ENCODE measurements at places on chromosomes 12 and 14. TPM values are rescaled to one million over a fixed set of nuclear protein-coding genes. Genes with fewer than 3 reads are reported as not detected.

The DGLUCY gene
- total RNA-seq: 99.4 TPM

The KLC1 gene
- 216 TPM for total RNA-seq

The GLIPR1L1 gene
- total RNA-seq: not detected

The TMX1 gene
- total RNA-seq: 21.2 TPM

DNA sequence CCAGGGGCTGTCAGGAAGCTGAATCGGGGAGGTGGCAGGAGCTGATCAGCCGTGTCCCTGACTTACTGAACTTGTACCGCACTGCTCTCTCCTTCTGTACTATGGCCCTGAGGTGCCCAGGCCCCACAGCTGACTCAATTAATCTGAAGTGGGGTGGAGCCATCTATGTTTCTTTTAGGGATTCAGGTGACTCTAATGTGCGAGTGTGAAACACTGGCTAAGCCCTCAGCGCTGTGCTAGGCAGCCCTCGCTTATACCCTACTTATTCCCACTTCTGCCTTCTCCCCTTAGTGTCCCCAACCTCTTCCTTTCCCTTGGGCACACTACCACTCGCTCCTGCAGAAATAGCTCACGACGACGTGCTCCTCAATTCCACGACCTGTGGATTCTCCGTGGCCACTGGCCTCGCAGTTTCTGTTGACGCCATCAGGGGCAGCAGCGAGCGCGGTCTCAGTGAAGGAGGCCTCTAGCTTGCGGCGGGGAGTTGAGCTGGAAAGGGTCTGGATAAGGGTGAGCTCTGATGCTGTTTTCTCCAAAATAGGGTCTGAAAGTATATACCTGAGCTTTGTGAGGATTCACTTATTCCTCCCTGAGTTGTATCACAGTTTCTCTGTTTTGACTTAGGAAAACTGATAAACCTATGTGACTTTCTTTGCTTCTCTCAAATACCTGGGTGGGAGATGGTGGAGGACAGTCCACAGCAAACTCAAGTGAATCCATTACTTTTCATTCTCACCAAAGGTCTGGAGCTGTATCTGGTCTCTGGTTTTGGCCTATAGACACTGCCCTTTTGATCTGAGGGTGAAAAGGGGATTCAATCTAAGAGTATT, 167.6 kb downstream of the SLC41A2 start:
- DNase-seq: peak; percentile 67

DNA sequence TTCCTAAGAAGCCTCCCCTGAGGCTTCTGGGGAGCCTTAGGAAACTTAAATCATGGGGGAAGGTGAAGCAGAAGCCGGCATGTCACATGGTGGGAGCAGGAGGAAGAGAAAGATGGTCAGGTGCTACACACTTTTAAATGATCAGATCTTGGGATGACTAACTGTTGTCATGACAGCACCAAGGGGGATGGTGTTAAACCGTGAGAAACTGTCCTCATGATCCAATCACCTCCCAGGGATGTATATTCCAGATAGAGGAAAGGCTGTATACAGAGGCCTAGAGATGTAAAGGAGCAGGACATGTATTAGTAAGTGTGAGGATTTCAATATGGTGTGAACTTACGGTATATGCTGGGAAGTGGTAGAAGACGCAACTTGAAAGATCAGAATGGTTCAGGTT, 121.1 kb downstream of the CAND1 start:
- DNase-seq: no peak

DNA sequence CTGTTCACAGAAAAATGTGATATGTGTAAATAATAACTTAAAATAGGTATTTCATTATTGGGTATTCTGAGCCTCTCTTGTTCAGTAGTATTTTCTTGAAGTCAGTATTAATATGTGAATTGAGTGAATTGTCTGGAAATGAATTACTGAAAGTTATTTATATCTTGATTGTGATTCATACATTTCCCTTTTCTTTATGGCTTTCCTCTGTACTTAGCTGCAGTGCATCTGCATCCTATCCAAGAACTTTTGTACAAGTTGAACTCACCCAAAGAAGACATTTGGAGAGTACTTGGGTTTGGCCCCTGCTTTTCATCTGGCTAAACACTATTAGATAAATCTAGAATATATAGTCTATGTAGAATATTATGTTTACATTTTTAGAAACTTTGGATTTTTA, 326.0 kb downstream of the RAD51B start:
- DNase-seq: no peak

DNA sequence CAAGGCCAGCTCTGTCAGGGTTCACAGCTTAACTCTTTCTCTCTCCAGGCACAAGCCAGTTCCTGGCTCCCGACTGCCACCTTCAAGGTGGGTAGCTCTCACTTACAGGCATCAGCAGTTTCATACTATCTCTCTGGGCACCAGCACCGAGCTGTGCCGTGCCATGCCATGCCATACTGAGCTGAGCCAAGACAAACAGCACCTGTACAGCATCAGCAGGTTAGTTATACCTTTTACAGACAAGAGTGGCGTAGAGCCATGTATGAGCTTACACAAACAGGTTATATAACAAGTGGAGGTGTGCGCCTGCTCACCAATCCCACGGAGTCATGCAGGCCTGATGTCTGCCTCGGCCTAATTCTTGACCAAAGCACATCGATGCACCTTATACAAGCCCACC, 1098.7 kb downstream of the AACS start:
- no peak for DNase-seq

DNA sequence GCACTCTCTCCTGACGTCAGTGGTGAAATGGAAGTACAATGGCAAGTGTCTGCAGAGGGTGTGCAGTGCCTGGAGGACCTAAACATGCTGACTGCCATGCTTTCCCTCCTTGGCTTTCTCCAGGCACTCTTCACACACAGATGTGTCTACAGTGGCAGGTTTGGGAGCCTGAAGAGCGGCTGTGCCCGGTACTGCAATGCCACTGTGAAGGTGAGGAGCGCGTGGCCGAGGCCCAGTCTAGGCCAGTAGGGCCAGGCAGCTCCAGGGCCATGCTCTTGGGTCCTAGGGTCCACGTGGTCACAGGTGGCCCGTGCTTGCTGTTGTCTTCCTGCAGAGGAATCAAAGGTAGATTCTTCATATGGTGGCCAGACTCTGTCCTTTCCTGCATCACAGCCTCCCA, 81.4 kb downstream of the STAB2 start:
- no peak for DNase-seq

DNA sequence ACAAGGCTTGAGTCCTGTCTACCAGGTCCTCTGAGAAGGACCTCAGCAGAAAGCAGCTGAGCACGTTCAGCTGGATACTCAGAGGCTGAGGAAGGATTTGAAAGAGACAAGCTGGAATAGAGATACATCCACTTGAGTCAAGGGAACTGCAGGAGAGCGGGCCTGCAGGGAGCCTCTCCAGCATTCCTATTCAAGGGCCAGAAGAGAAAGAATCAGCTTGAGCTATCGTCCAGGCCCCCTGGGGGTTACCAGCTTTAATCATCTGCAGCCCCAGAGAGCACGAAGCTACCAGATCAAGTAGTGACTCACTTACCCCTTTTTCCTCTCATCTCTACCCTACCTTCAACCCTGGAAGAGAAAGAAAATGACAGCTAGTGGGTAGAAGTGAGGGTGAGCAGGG, 80.9 kb downstream of the NDUFA12 start:
- DNase-seq: no peak

- DNase-seq: no peak
Observed at GRCh38 chr12:71948390-71948789, 9.7 kb downstream of the TPH2 start.

GRCh38 chr14:75876530-75876929, 105.3 kb downstream of the TGFB3 start:
- DNase-seq: no peak

- no peak for DNase-seq
Observed at GRCh38 chr14:67133595-67134441, 55.4 kb upstream of the GARIN2 start.

DNA sequence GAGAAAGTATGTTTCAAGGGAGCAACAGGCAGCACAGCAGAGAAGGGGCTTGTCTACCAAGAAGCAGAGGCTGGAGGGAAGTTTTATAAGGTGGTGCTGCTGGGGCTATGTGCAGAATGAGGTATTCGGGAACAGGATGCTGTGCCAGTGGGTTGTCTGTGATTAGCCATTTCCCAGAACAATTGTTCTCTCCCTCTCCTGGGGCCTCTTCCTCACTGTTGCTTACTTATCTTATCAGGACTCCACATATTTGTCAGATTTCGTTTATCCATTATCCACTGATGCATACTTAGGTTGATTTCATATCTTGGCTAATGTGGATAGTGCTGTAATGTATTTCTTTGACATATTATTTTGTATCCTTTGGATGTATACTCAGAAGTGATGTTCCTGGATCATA, 195.1 kb upstream of the RTL1 start:
- no peak for DNase-seq

DNA sequence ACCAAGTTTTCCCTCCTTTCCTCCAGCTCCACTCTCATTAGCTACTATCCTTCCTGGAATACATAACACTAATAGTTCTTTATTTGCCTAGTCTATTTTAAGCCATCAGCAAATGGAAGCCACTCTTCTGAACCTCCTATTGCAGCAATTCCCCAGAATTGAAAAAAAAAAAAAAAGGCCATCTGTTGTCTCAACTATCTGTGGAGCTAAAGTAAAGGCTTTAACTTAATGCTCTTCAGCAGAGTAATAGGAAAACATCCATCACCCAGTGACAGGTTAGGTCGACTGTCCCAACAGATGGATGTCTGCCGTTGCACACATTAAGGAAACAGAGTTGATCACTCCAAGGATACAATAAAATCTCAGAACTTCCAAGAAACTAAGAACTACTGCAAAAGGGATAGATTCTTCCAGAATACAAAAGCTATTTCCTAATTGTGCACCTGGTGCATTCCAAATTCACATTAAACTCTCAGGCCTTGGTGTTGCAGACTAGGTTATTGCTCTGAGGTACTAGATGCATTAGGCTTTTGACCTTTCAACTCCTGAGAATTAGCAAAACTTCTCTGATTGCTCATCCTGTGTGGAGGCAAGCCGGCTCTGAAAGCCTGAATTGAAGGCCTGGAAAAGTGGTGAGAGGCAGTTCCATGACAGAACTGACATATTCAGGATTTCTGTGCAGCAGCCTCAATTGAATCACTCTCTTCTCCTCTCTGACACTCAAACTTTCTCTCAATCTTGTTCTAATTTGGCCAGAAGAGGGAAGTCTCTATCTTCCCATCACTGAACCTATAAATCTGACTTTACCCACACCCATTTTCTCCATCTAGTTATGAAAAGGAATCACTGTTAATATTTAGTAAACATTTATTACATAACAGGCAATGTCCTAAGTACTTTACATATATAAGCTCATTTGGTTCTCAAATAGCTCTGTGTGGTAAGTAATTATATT, 238.4 kb upstream of the HMGA2 start:
- no peak for DNase-seq

DNA sequence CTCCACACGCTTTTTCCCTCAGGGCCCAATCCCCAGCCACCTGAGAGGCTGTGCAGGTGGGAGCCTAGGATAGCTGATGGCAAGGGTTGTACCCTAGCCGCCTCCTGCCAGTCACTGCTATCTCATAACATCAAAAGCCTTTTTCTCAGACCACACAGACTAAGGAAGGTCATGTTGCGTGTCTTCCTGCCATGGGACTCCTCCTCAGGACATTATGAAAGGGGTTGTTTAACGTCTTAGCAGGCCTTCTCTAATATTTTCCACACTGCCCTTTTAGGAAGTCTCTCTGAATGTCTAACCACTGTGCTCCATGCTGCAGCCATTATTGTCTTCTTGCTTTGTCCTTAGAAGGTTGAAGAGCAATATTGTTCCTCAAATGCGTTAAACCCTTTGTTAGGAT, 7.6 kb upstream of the SMUG1 start:
- no peak for DNase-seq

DNA sequence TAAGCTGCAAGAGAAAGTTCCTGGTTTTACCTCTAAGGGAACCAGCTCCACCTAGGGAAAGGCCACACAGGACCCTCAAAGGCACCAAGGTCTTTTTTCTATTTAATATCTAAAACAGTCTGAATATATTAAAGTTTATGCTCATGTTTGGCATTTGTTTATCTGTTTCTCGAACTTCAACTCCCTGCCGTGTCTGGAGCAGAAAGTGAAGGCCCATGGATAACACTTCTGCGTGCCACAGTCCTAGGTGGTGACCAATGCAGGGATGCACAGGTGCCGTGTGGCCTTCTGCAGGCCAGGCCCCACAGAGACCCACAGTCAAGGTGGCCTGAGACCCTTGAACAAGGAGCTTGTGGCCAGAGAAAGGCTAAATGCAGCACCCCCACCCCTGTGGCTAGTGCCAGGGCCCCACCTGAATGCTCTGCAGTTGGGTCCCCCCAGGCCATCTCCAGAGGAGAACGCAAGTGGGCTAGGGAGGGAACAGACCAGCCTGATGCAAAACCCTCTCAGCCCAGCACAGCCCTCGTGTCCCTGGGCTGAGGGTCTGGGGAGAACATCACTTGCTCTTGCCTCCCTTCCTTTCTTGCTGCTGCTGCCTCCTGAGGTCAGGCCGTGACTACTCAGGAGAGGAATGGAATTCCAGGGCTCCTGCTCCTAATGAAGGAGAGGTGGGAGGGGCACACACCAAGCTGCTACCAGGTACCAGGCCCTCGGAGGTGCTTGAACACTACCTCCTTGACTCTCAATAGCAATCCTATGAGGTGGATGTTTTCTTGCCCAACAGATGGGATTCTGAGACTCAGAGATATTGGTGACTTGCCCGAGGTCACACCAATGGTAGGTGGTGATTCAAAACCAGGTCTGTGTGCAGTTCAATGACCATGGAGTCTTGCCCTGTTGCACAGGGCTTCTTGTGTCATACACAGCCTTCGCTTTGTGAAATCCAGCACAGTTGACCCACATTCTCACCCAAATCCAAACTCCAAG, 45.4 kb downstream of the PSMA6 start:
- DNase-seq: no peak

DNA sequence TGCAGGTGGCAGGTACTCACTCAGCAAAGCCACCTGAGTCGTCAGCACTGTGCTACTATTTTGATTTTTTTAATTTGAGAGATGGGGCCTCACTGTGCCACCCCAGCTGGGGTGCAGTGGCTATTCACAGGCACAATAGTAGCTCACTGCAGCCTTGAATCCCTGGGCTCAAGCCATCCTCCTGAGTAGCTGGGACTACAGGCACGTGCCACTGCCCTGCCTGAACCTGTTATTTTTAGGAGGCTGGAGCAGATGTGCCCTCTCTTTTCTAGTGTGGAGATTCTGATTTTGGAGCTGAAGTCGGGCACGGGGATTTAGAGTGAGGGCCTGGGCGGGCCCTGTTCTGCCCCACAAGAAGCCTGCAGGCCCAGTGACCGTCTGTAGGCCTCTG, 17.3 kb downstream of the SLC25A47 start:
- no peak for DNase-seq

DNA sequence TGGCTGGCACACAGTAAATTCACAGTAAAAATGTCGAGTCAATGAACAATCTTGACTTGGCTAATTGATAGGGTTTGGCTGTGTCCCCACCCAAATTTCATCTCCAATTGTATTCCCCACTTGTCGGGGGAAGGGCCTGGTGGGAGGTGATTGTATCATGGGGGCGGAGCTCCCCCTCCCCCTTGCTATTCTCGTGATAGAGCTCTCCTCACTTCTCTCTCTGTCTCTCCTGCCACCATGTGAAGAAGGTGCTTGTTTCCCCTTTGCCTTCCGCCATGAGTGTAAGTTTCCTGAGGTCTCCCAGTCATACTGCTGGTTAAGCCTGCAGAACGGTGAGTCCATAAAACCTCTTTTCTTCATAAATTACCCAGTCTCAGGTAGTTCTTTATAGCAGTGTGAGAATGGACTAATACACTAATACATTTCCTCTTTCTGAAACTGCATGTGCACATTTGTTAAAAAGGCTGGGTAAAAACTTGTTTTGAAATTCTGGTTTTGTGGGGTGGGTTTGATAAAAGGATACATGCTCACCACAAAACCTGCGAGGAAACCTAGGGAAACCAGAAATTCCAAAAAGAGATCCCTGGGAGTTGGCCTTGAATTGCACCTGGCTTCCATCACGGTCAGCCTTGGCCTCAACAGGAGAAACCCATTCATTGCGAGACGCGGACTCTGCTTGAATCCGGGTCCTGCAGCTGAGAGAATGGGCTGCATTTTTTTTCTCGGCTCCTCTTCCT, 16.2 kb upstream of the MYL2 start:
- DNase-seq: no peak
